ENCODE measurements at places on chromosomes 6 and 20.

DNA sequence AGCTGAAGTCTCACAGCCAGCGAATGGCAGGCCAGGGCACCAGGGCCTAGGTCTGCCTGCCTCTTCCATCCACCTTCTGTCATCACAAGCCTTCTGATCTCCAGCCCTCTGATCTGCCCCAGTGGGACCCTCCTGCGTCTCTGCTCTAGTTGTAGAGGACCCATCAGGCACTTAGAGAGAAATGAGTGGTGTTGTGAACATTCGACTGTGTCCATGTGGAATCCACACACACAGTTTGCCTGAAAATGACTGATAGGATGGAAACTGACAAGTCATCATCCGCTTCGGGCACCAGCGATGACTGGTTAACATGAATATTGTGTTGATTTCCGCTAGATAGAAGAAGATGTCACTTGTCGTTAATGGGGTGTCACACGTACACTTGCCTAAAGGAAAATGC lies 221.0 kb downstream of the PTPRT start:
- DNase-seq: no peak

- no peak for DNase-seq
These were observed 59.2 kb upstream of the CSE1L start for GRCh38 chr20:48986899-48987298.

DNA sequence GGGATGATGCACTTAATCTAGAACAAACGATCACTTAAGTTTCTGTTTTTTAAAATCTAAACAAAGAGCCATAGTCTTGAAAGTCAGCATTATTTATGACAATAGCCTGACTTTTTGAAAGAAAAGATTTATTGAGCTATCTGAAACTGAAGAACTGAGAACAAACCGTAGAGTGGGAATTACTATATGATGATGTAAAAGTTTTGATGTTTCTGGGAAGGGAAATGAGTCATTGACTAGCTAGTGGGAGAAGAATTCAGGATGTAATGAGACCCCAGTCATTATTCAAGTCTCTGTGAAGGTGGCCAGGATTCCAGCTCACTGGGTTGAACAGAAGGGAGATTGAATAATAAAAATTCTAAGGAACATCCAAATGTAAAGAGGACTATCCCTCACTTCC lies 83.4 kb upstream of the FABP7 start:
- DNase-seq: no peak

DNA sequence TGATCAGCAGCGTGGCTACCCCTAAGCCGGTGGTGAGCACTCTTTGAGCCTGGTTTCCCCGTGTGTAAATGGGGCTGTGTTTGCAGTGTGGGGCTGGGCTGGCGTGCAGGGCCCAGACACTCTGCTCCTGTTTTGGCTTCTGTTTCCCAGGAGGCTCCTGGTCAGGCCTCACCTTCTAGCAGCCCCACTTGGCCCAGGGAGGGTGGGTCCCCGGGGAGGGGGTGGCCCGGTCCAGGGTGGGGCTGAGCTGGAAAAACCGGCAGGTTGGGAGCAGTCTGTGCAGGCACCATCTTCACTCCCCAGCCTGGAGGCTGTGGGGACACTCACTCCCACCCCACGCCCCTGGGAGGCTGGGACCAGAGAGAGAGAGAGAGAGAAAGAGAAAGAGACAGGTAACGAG lies 25.3 kb downstream of the CEBPB start:
- DNase-seq: no peak

DNA sequence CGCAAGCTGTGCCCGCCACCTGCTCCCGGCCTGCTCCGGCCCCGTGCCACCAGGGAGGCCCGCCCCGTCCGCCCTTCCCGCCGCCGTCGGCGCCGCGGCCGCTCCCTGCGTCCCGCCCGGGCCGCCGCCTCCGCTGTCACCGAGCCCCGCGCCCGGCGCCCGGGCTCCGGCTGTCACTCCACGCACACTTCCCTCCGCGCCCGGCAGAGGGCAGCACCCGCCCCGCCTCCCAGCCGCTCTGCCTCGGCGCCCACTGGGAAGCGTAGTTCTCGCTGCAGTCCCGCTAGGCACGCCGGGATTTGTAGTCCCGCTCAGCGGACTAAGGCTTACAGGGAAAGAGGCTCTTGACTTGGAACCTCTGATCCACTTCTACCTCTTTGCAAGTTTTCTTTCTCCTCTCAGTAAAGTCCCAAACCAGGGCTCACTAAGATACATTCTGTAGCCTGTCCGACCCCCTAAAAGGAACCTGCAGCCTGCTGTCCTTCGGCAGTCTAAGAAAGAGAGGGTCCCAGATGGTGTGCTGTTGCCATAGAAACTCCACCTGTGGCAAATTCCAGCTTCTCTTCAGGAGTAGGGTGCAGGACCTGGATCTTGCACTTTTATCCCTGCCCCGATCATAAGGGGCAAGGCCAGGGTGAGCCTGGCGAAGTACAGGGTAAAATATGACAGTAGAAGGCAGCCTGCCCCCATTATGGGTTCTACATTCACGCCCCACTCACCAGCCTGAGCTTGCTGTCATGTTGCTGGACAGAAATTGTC lies at the start of gene TFEB:
TFEB (minus strand) TSS at position 182 of the 759 bp plus-strand sequence. CDS start 44,395 bp downstream, outside the sequence.
- peak; percentile 83 for DNase-seq

GRCh38 chr6:14925025-14925698 lies 320.7 kb upstream of the JARID2 start:
- no peak for DNase-seq

- DNase-seq: no peak
These were observed 172.6 kb downstream of the BMP2 start for GRCh38 chr20:6940048-6940447.

DNA sequence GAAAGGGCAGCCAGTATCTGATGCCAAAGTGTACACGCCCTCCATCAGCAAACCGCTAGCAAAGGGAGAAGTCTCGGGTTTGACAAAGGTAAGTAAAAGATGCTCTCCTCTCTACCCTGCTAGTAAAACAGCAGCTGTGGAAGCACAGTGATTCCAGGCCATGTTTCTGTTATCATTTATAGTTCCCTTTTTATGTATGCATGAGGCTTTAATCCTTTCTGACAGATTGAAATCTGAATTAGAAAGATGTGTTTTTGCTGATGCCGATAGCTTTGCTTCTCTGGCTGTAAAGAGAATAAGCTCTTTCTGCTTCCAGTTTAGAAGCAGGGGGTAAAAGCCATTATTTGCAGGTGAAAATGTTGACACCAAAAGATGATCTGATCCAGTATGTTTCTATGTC lies 392.4 kb upstream of the SOX4 start:
- no peak for DNase-seq
